ENCODE measurements at places on chromosomes 6 and 20.

GRCh38 chr20:17612287-17612991 is 42.6 kb downstream of the DSTN start:
- DNase-seq = peak; percentile 42

DNA sequence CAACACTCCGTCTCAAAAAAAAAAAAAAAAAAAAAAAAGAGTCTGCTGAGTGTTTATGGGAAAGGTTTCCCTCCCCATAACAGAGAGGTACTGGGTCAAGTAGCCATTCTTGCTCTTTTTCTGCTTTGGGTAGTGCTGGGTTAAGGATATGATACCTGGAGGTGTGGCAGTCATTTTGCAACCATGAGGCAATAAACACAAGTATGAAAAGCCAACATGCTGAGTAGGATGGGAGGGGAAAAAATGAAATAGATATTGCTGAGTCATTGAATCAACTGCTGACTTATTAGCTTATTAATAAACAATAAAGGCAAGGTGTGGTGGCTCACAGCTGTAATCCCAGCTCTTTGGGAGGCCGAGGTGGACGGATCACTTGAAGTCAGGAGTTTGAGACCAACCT is 2.3 kb upstream of the TOMM34 start:
- peak; percentile 27 for DNase-seq

GRCh38 chr6:11211254-11211653 is 21.2 kb downstream of the NEDD9 start:
- DNase-seq = no peak

GRCh38 chr6:1950631-1951030 is 294.8 kb downstream of the GMDS start:
- no peak for DNase-seq

DNA sequence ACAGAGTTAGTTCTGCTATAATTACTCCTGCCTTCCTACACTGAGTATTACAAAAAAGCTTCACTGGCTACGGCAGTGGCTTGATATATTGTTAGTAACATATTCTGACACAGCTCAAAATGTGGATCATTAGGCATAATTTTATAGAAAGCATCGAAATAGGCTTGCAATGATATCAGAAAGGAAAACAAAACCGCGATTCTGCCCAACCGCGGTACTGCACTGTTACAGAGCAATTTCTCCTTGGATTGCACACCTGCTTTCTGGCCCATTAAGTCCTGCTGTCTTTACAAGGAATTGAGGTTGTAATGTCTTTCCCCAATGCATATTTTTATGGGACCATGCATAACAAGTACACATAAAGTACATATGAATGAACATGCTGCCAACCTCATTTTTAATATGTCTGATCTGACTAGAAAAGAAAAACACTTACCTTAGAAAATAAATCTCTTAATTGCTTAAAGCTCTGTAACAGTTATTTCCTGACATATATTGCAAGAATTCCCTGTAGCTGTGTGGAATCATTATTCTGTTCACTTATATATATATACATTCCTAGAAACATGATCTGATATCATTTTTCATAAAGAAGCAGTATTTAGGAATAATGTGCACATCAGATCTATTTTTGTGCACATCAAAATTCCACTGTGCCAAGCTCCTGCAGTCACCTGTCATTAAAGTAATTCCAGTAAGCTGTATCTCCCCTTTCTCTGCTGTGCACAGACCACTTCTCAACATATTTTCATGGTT is 763.9 kb downstream of the HACE1 start:
- DNase-seq = no peak

DNA sequence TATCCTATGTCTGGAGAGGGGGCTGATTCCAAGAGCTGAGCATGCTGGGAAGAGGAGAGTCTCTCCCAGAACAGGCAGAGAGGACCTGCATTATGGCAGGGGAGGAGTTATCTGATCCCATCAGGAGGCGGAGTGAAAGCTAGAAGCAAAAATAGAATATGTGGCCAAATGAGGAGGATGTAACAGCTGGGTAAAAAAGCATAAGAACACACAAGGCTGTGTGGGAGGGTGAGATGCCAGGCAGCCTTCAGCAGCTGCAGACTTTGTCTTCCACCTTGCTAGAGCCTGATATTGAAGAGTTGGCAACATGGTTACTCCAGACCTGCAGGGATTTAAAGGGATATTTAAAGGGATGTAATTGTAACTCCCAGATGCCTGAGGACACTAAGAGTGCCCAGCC is 167.1 kb downstream of the PTPRT start:
- DNase-seq = no peak

DNA sequence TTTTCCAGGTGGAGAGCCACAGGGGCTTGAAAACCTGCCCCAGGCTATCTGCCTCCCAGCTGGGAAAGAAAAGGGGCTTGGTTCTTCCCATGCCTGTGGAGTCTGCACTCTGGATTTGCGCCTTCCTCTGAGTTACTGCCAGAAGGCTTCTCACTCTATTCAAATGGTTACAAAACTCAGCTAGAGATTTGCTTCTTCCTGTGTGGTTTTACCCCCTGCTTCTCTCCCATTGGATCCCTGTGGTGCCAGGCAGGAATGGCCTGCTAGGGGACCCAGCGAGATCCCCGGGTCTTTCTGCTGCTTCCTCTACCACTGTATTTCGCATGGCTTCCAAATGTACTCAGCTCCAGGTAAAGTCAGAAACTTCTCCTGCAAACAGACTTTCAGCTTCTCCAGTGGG is 192.0 kb upstream of the HS3ST5 start:
- no peak for DNase-seq

GRCh38 chr6:37759221-37760144 is 60.0 kb upstream of the ZFAND3 start:
- DNase-seq = no peak

GRCh38 chr20:2698186-2698817 is 5.7 kb downstream of the EBF4 start:
- no peak for DNase-seq

DNA sequence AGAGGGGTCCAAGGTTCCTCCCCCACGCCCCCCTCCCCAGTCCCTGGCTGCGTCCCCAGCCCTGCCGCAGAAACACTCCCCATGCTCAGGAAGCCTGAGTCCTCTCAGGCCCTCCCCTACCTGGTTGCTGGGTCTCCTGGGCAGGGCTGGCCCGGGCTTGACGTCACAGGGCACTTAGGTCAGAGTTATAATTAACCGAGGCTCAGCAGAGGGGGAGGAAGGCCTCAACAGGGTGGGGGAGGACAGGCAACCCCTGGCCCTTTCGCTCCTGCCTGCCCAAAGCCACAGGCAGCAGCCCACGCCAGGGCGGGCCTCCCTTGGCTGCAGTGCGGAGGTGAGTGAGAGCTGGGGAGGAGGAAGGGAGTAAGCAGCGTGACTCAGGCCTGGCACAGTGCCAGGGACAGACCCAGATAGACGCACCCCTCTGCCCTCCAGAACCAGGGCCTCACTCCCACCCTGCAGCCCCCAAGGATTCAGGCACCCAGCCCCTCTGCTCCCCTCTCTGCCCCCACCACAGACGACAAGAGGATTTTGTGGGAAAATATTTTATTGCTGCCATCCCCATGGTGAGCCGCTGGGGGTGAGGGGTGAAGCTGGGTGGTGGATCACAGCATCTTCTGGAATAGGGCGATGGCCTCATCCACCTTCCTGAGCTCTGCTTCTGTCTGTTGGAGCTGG is at the start of gene VWA7:
VWA7 (minus strand) TSS at position 340 of the 678 bp plus-strand sequence. CDS start 549 bp downstream, outside the sequence.
- DNase-seq = peak; percentile 98

DNA sequence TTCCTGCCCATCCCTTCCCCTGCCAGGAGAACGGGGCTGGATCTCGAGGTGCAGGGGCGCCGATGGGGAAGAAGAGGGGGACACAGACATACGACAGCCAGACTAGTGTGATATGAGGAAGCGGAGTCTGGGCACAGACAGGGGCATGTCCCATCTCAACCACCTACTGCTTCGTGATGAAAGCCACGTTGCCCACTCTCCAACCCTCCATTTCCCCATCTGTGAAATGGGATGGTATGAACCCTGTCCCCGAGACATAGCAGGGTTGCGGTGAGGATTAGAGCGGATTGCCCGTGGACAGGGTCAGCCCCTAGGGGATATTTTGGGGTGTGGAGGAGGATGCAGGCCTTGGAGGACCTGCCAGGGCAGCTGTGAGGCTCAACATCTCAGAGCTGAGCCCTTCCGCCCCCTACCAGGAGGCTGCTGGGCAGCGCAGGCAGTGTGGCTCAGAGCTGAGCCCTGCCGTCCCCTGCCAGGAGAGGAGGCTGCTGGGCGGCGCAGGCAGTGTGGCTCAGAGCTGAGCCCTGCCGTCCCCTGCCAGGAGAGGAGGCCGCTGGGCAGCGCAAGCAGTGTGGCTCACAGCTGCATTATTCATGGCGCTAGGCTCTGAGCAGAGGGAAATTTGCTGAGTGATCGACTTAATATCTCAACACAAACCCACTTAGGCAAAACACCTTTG is 71.7 kb downstream of the GRM4 start:
- DNase-seq = no peak

- DNase-seq = peak; percentile 10
Measured at GRCh38 chr20:16241911-16242310, 331.3 kb downstream of the KIF16B start.

DNA sequence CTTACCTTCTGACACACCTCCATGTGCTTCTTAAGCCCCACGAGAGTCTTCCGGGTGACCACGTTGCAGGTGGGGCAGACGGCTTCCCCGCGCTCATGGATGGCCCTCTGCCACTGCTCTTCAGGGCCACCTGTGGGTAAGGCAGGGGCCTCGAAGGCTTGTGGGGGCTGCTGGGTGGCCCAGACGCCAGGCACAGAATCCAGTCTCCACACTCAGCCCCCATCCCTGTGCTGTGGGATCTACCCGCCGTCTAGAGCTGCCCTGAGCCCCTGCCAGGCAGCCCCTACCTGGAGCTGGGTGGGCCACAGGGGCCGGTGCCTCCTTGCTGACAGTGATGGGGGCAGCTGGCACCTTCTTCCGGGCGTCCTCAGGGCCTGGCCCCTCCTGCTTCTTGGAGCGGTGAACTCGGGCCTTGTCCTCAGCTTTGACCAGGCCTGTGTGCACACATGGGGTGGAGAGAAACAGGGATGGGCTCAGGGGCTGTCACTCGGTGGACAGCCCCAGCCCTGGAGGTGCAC is 5.9 kb downstream of the ZNF512B start:
- no peak for DNase-seq

DNA sequence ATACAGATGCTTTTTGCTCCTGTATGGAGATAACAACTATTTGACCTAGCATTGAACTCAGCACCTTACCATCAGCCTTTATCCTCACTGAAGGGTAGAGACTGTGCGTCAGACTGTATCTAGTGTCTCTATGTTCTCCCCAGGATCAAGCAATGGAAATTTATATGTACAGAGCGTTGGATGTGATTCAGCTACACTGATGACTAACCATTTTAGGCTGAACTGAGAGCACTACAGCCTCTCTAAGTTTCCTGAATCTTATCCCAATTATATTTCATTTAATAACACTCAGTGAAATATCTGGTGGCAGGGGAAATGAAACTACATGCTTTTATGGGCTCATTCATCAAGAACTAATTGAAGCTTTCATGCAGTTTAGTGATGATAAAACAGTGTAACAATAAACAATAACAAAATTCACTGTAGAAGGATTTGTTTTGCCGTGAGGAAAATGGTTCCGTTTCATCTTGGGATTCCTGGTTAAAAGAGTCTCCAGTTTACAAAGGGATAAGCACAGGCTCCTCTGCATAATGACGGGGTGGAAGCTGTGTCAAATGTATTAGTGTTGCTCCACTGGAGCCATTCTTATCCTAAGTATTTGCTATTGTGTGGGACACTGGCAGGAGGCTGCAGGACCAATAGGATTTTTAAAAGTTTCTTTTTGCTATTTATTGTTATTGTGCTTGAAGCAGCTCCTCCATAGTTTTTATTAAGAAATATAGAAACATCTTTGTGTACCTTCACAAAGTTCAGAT is 567.6 kb upstream of the MMS22L start:
- no peak for DNase-seq

- DNase-seq = no peak
Measured at GRCh38 chr6:167574431-167575151, 249.7 kb downstream of the TTLL2 start.

DNA sequence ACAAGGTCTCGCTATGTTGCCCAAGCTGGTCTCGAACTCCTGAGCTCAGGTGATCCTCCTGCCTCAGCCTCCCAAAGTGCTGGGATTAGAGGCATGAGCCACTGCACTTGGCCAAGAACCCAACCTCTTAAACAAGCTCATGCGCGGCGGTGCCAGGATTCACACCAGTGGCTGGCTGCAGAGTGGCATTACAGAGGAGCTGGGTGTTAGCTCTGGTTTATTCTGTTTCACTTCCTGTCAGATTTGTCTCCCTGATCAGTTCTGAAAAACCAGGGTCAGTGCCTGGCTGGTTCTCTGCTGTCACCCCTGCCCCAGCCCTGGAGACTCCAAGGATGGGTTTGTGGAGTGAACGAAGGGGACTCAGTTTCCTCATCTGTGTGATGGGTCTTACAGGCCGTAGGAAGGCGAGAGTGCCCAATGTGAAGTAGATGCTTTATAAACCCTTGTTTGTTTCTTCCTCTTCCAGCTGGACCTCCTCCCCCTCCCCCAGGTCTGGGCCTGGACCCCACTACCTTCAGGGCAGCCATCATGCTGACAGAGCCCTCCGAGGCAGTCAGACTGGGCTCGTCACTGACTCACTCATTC is 63.4 kb downstream of the UBE2V1 start:
- no peak for DNase-seq

- peak; percentile 58 for DNase-seq
Measured at GRCh38 chr6:83429857-83430610, 817 bp downstream of the ME1 start.

DNA sequence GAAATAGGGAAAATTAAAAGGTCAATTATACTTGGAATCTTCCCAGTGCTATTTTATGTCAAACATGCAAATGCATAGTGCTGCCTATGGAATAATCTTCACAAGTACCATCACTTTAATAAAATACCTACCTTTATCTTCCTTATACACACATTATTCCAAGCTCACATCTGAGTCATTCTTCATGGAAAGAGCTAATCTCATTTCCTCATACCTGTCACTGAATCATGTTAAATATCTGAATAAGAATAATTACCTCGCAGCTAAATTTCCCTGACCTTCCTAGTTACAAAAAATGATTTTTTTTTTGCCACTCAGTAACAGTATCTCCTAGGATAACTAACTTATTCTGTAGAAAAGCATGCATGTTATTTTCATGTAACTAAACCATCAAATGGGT is 661.4 kb upstream of the HS3ST5 start:
- DNase-seq = peak; percentile 4

- peak; percentile 82 for DNase-seq
Measured at GRCh38 chr20:20083807-20084206, 31.5 kb downstream of the CFAP61 start.

DNA sequence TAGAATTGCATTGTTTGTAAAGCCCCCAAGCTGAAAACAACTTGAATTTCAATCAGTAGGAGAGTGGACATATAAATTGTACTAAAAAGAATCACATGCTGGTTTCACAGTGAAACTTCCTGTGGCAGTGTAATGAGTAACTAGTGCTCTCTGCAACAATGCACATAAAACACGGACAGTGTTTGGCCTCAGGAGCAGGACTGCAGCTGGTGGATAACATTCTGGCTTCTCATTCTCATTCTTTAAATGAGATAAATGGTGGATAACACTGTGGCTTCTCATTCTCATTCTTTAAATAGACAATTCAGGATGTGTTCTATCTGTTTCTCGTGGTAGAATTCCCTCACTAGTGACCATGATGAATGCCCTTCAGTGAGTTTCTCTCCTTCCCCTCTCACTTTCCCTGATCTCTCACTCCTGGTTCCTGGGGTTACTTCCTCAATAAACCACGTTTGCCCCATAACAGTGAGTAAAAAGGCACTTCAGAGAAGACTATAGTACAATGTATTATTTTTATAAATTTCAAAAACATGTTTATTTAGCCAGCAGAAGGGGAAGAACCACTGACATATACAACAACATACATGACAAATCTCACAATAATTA is 59.9 kb downstream of the SLC22A2 start:
- DNase-seq = peak; percentile 71
